Metanephros (tissue), 2 donors: ENCODE measurements at places on chromosomes 2 and 18. TPM values are rescaled to one million over a fixed set of nuclear protein-coding genes. Genes with fewer than 3 reads are reported as not detected.

Gene ALPI
- not detected for total RNA-seq

Gene ANTXR1
- 91.3 TPM for total RNA-seq

Gene DOCK10
- total RNA-seq, result 32.1 TPM

Gene CROCC2
- 0.18 TPM for total RNA-seq

Gene INPP1
- 16.2 TPM for total RNA-seq

Gene AP1S3
- total RNA-seq, result 21.9 TPM

Gene CDC42EP3
- total RNA-seq, result 37.9 TPM

Gene CELF4
- 4.3 TPM for total RNA-seq

Gene SKOR2
- not detected for total RNA-seq

Gene TANC1
- 87.3 TPM for total RNA-seq

Gene INHBB
- total RNA-seq, result 0.82 TPM

Gene LYG1
- 1.1 TPM for total RNA-seq

Gene HOXD9
- total RNA-seq, result 50.0 TPM

Gene PREB
- total RNA-seq, result 27.2 TPM

Gene KCNJ13
- total RNA-seq, result 1.8 TPM

Gene MGAT4A
- total RNA-seq, result 24.2 TPM

Gene ZC3H6
- total RNA-seq, result 12.8 TPM

Gene LRRTM1
- total RNA-seq, result 9.9 TPM

Gene HAAO
- total RNA-seq, result 32.6 TPM

Gene PSD4
- 18.4 TPM for total RNA-seq

Gene LNPK
- total RNA-seq, result 29.4 TPM

Gene TUBA4B
- total RNA-seq, result not detected

Gene LMAN2L
- total RNA-seq, result 36.0 TPM

Gene LCT
- 0.06 TPM for total RNA-seq

Gene IL18RAP
- 0.35 TPM for total RNA-seq

Gene IL1B
- total RNA-seq, result 0.88 TPM

Gene CDK15
- total RNA-seq, result 1.3 TPM

Gene SOCS6
- 24.6 TPM for total RNA-seq

Gene DCC
- total RNA-seq, result 7.9 TPM

Gene LIMS3
- total RNA-seq, result 2.0 TPM

Gene ANKRD53
- total RNA-seq, result 0.41 TPM

Gene ESPNL
- total RNA-seq, result 3.8 TPM

Gene ERICH2
- not detected for total RNA-seq

Gene TNFRSF11A
- total RNA-seq, result 6.2 TPM

Gene ZNF519
- 12.6 TPM for total RNA-seq

Gene POTEJ
- 0.12 TPM for total RNA-seq

Gene SMIM21
- total RNA-seq, result not detected

Gene POTEC
- not detected for total RNA-seq

Gene IL36A
- not detected for total RNA-seq

Gene SLC23A3
- total RNA-seq, result 6.9 TPM

Gene KIAA2012
- total RNA-seq, result 0.18 TPM

Gene SETBP1
- 48.8 TPM for total RNA-seq

Gene RASGRP3
- 36.8 TPM for total RNA-seq

Gene IL1F10
- not detected for total RNA-seq

Gene TLX2
- not detected for total RNA-seq

Gene UGT1A10
- not detected for total RNA-seq

Gene C2orf74
- 8.2 TPM for total RNA-seq

Gene SP5
- total RNA-seq, result 3.3 TPM

Gene ACMSD
- total RNA-seq, result 18.2 TPM

Gene EMX1
- 46.9 TPM for total RNA-seq

Gene KCNG2
- 1.4 TPM for total RNA-seq

Gene CYP1B1
- 141 TPM for total RNA-seq

Gene ACADL
- total RNA-seq, result 16.1 TPM
